ENCODE measurements at places on chromosomes 5 and 9.

- peaks cover 3% of the 10 kb centered on the region for H3K36me3 ChIP-seq
- no peak for DNase-seq
- no peak overlapping the region for H3K27ac ChIP-seq
- no peak overlapping the region for H3K4me3 ChIP-seq
- H3K4me1 ChIP-seq = peaks cover 30% of the 10 kb centered on the region
Measured at GRCh38 chr9:136075881-136076678, 19.0 kb downstream of the NACC2 start.

DNA sequence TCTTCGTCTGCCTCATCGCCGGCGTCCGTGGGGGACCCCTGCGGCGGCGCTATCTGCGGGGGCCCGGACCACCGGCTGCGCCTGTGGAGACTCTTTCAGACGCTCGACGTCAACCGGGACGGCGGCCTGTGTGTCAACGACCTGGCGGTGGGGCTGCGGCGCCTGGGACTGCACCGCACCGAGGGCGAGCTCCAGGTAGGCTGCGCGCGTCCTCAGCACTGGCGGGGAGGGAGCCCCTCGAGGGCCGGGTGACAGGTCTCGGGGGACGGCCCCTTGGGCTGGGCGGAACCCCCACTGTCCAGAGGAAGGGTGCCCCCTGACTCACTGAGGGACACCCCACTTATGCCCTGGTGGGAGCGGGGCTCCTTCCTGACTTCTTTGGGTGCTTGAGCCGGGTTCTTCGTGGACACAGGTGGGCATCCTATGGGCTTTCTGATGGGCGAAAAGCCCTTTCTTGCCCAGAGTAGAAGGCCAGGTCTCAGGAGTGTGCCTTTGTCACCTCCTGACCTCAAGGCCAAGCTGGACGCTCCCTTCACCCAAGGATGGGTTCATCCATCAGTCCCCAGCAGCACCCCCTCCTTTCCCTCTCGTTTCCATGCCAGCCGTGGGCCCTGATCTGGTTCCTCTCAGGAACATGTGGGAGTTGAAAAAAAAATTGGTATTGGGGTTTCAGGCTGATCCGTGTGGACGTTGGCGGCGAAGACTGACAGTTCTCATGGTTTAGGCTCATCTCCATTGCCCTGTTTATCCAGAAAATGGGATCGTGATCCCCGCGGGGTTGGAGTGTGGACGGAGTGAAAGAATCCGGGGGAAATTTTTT lies 564 bp downstream of the SLC25A25 start:
- peaks cover 82% of the 10 kb centered on the region for H3K4me1 ChIP-seq
- DNase-seq = peak; percentile 51
- peaks cover 1% of the 10 kb centered on the region for H3K36me3 ChIP-seq
- H3K27me3 ChIP-seq = no peaks in the 10 kb centered on the region
- H3K4me3 ChIP-seq = peak overlapping the region; percentile 90

GRCh38 chr5:66247176-66247960 lies 103.3 kb downstream of the SREK1 start:
- no peak overlapping the region for H3K4me3 ChIP-seq
- H3K27me3 ChIP-seq = no peaks in the 10 kb centered on the region
- no peak for DNase-seq

- H3K36me3 ChIP-seq = no peaks in the 10 kb centered on the region
- DNase-seq = no peak
- no peak overlapping the region for H3K4me3 ChIP-seq
- H3K27ac ChIP-seq = no peak overlapping the region
- H3K4me1 ChIP-seq = no peaks in the 10 kb centered on the region
Measured at GRCh38 chr9:27280860-27281259, 16.1 kb downstream of the EQTN start.

DNA sequence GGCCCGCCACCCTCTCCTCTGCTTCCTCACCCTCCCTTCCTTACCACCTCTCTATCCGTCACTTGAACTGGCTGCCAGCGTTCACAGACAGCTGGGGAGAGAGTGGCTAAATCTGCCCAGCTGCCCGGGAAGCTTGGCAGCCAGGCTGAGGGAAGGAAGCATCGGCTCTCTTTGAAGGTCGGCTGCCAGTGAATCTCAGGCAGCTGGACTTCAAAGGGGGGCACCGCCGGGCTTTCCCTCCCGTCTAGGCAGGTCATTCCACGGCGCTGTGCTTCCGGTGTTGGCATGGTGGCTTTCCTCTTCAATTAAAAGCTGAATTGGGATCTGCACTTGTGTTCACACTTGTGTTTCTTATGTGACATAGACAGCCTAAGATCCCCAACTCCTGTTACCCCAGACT lies 174.0 kb downstream of the GDNF start:
- no peak overlapping the region for H3K4me3 ChIP-seq
- H3K4me1 ChIP-seq = no peaks in the 10 kb centered on the region
- no peaks in the 10 kb centered on the region for H3K27me3 ChIP-seq
- H3K27ac ChIP-seq = no peak overlapping the region

DNA sequence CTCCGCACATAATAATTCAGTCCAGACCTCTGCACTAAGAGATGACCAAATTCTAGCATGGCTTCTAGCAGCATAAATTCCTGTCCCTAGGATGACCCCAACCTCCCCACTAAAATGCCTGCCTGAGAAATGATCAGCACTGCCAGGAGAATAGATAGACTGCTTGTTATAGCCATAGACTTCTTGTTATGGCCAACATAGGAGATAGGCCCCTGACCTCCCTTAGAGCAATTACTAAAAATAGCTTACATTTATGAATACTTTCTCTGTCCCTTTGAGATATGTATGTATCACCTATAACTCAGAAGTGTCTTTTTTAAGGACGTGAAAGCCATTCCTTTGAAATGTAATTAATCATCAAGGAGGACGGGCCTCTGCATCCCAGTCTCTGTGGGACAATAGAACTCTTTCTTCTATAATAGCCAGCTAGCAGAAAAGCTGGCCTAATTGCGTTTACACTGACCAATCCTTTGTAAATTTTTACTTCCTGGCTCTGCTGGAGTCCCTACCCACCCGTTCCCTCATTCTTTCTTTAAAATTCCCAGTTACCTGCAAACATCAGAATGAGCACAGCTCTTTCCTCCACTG lies 1002.7 kb downstream of the CDH18 start:
- H3K36me3 ChIP-seq = no peaks in the 10 kb centered on the region
- no peak overlapping the region for H3K27ac ChIP-seq
- H3K27me3 ChIP-seq = no peaks in the 10 kb centered on the region
- no peaks in the 10 kb centered on the region for H3K4me1 ChIP-seq
- H3K4me3 ChIP-seq = no peak overlapping the region

DNA sequence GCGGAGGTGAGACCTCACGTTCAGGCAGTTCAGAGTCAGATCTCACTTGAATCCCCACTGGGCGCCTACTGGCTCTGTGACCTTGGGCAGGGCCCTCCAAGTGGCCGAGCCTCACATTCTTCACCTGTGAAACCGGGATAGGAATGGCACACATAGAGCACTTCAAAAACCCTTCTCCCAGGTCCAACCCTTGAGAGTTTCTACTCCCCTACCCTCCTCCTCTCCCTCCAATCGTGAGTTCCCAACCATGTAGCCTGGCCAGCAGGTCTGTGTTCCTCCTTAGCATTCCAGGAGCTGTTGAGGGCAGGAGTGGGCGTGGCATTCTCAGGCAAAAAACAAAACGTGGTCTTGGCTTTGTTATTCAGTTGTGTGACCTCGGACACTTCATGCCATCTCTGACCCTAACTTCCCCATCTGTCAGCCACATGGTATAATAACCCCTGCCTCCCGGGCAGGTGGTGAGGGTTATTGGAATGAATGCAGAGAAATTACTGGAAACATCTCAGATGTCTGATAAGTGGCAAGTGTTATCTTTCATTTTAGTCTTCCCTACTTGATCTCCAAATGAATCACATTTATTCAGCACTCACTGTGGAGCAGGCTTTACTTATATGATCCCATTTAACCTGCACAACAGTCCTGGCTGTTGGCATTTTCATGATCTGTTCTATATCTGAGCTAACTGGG lies 112.8 kb upstream of the BOD1 start:
- DNase-seq = no peak
- no peaks in the 10 kb centered on the region for H3K4me1 ChIP-seq
- H3K27ac ChIP-seq = no peak overlapping the region

All from CD4-positive, alpha-beta T cell (primary cell).